ENCODE measurements at places on chromosomes 7 and 10.
A peak's percentile ranks its signal among the peaks of the same experiment; 100 is the strongest.

- DNase-seq = peak; percentile 14
Observed at GRCh38 chr10:44385026-44385695, at the start of gene CXCL12. Gene CXCL12 (minus strand): TSS chr10:44385097. CDS start chr10:44385005, 92 bp downstream.

- peak; percentile 43 for DNase-seq
Observed at GRCh38 chr7:34928052-34928451, 109.2 kb downstream of the DPY19L1 start.

GRCh38 chr7:77450054-77450453, 33.9 kb upstream of the GSAP start:
- DNase-seq = no peak

GRCh38 chr10:90470966-90471365, 386.9 kb downstream of the HTR7 start:
- no peak for DNase-seq

GRCh38 chr10:120360571-120360970, 96.5 kb upstream of the PLPP4 start:
- no peak for DNase-seq

- DNase-seq = no peak
Observed at GRCh38 chr10:93601146-93601773, at the start of gene RBP4. Gene RBP4 (minus strand): TSS chr10:93601235. CDS start chr10:93601028, 207 bp downstream.

- DNase-seq = no peak
Observed at GRCh38 chr10:107471911-107472310, 307.4 kb upstream of the SORCS1 start.

- no peak for DNase-seq
Observed at GRCh38 chr10:127734753-127735152, 2.2 kb upstream of the FOXI2 start.

DNA sequence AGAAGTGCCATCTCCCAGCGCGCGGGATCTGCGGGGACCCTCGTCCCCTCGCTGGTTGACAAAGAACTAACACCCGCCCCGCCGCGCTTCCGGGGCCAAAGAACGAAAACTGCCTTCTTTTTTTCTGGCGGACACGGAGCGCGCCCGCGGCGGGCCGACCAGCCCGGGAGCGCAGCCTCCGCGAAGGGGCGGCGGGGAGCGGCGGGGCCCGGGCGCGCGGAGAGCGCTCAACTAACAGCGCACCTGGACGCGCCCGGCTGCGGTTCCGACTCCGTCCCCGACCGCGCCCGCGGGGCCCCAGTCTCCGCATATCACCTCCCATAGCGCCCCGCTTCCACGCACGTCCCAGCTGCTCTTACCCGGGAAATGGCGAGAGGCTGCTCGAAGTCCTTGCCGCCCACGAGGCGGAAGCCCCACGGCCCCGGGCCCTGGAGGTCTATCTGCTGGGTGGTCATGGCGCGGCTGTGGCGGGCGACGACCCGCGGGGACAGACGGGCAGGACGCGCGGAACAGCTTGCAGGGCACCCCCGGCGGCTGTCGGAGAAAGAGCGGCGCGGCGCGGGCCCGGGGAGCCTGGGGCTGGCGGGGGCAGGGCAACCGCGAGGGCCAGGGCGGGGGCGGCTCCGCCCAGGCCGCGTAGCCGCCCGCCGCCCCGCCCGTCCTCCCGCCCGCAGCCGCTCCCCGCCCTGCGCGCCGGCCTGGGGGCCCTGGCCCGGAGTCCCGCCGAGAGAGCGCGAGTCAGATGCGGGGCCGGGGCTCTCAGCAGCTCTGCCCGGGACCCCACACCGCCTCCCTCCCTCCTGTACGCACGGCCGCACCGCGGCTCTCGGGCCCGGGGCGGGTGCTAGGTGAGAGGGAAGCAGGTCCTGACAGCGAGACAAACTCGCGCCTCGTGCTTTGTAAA, at the start of gene PDLIM1:
Gene PDLIM1, minus strand, starts transcription at position 543 of the 904 bp plus-strand sequence. Its CDS starts 88 bp downstream, at position 455.
- DNase-seq = peak; percentile 39

- DNase-seq = peak; percentile 69
Observed at GRCh38 chr10:62243647-62243997, 25.0 kb downstream of the RTKN2 start.

- no peak for DNase-seq
Observed at GRCh38 chr10:101118031-101118430, 13.1 kb upstream of the TLX1 start.

GRCh38 chr10:105837951-105838350, 1196.9 kb downstream of the SORCS3 start:
- DNase-seq = peak; percentile 45

DNA sequence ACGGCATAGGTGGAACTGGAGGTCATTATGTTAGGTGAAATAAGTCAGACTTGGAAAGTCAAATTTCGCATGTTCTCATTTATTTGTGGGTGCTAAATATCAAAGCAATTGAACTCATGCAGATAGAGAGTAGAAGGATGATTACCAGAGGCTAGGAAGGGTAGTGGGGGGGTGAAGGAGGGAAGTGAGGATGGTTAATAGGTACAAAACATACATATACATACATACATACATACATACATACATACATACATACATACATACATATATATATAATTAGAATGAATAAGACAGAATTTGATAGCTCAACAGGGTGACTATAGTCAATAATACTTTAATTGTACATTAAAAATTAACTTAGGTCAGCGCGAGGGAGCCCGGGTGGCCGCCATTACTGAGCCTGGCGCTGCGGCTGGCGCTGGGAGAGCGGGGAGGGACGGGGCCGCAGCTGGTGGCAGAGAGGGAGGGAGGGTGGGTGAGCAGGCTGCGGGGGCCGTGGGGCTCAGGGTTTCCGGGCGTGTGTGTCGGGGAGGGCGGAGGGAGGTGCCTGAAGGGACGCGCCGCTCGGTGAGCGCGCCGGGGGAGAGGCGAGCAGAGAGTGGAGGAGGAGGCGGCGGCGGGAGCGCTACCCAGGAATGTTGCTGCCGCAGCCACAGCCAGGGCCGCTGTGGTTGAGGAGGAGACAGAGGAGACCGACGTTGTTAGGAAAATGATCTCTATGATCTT, 85.8 kb upstream of the EGFR start:
- DNase-seq = no peak

- DNase-seq = peak; percentile 58
Observed at GRCh38 chr10:8600192-8600591, 545.7 kb downstream of the GATA3 start.

DNA sequence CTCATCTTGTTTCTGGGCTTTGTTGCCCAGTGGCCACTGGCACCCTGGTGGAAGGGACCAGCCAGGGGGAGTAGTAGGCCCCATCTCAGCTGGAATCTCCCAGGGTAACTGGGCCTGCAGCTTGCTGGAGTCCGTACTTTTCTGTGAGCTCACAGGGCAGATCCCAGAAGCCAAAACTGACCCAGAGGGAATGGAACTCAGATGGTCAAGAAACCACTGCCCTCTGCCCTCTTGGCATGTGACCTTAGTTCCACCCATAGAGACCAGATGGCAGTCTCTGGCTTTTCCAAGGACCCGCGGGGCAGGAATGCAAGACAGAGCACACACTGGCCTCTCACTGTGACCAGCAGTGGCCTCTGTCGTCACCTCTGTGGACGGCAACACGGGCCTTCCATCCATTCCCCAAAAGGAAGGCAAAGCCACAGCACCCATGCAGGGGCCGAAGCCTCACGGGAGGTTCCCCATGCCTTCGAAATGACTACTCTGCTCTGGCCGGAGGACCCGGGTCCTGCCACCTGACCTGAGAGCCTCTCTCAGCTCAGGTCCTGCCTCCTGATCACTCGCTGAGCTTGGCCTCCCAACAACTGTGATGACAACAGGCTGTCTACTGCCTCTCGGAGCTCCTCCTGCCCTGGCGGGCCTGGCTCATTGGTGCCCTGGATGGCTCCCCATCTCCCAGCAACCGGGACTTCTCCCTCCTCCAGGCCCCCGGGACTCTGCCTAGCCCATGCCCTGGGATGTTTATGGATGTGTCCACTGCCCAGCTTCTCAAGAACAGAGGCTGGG, 29.9 kb downstream of the MYL10 start:
- no peak for DNase-seq

DNA sequence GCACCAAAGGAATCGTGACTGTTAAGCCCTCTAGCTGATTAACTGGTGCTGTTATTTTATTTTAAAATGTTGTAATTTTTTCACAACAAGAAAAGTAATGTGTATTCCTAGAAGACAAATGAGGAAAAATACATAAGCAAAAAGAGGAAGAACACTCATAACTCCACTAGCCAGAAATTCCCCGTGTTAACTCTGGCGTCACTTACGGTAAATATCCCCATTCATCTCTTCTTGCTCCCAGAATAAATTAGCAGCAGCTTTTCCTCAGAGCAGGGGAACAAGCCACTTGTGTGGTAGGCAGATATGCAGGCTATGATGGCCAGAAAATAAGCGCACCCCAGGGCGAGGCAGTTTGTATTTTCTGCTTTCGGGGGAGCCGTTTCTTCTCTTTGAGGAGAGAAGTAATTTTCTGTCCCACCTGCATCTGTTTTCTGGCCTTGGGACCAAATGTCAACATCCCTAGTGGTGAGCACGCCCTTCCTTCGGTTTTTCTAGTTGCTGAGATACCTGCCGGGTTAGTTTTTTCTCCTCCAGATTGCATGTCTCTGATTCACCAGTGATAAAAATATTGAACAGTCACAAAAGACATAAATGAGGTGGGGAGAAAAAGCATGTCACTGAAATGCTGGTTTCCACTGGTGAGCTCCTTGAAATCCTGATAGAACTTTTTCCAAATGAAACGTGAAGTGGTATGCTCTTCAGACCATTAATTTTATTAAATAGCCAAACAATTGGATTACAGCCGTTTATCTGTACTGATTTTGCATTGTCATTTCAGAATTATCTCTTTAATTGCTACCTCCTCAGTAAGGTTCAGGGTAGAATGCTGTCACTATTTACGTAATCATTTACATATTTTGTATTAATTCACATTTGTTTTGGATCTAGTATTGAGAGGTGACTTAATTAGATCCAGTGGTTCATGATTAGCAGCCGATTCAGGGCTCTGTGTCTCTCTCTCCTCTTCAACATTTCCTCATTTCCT, 268.1 kb downstream of the CAMK1D start:
- no peak for DNase-seq

- no peak for DNase-seq
Observed at GRCh38 chr7:7208520-7208919, 26.2 kb downstream of the C1GALT1 start.

DNA sequence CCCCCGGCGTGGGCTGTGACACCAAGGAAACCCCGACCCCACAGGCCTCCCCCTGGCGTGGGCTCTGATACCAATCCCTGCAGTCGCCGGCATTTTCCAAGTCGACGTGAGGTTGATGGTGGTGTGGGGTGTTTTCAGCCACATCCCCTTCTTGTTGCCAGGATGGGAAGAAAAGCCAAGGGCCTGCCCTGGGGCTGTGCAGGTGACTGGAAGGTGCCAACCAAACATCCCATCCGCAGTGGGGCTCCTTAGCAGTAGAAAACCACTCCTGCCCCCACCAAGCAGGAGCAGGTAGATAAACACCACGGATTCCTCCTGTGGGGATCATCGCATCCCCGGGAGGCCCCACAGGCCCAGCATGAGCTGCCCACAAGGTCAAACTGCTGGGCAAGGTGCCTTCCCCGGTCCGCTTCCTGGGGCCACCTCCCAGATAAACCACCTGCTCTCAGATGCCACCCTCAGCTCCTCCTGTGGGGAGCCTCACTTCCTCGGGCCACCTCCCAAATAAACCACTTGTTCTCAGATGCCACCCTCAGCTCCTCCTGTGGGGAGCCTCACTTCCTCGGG, 88.5 kb upstream of the DIP2C start:
- DNase-seq = no peak

DNA sequence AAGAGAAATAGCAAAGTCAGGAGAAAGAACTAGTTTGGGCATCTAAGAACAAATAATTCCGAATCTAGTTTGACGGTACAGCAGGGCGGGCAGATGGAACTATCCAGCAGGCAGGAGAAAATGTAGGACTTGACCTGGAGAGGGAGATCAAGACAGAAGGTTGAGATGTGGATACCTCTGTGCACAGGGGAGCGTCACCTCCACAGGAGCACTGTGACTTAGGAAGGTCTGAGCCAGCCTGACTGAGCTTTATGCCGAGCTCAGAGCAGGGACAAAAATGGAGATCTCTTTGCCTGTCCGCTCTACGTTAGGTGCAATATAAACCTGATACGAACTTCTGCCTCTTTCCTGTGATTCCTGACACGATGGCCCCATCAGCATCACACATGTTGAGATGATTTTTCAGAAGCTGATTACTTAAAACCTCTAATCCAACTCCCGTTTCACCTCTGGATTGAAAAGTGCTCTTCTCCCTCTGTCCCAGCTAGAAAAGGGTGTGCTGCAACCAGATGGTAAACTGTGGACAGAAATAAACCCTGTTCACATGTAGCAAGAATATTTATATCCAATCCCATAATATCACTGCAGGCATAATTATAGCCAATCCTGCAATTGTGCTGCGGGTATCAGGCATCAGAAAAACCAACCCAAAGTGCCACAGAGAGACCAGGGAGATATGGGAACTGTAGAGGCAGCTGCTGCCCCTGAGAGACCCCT, 13.6 kb upstream of the SORBS1 start:
- no peak for DNase-seq

DNA sequence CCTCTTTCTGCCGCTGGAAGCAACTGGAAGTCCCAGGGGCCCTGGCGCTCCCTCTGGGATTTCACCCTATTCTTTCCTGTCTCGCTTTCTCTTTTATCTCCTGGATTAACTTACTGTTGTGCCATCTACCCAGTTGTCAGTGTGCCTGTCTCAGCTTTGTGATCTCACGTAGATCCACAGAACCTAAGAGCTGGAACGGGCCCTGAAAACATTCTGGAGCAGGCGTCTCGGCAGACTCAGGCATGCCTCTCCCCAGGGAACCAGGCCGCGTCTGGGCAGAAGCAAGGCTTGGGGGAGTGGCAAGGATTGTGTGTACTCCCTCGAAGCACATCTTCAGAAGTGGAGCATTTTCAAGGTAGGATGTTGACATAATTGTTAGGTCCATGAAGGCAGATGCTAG, 87.2 kb downstream of the KCNMA1 start:
- DNase-seq = no peak

GRCh38 chr7:132150711-132151110, 425.6 kb downstream of the PLXNA4 start:
- no peak for DNase-seq

GRCh38 chr10:93352638-93353383, 129.3 kb downstream of the MYOF start:
- DNase-seq = peak; percentile 51

DNA sequence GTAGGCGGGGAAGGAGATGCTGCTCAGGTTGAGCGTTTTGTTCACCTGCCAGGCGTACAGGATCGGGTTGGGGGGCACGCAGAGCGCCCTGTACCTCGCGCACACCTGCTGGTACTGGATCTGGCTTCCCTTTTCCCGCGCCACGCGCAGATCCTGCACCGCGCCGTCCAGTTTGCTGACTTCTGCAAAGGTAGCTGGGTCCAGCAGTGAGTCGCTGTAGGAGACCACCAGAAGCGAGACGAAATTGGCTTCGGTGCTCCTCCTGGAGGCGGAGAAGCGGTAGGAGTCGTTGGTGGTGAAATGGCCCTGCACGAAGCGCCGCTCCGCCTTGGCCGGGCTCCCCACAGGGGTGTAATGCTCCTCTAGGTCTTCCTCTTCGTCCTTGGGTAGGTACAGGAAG, 90.7 kb upstream of the RAB18 start:
- no peak for DNase-seq

DNA sequence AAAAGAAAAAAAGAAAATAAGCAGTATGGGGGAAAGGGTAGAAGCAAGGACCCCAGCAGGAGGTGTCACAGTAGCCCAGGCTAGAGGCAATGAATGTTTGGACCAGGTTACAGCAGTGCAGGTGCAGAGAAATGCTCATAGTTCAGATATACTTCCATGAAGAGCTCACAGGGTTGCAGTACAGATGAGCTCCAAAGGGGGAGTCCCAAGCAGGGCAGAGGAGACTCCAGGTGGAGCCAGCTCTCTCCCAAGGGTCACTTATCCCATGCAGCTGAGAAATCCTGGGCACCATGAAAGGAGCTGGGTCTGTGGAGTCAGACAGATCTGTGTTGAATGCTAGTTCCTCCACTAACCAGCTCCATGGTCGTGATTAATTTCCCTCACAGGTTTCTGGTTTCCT, 174.9 kb downstream of the C7orf25 start:
- DNase-seq = no peak

GRCh38 chr7:84226759-84227158, 32.2 kb upstream of the SEMA3A start:
- DNase-seq = no peak

All from activated CD4-positive, alpha-beta T cell treated with anti-CD3 and anti-CD28 coated beads, Interleukin-10, Interleukin-2, amounts not matched to agents 100 ng/mL and 50 ng/mL, durations not matched to agents 16 hours and 8 hours (primary cell).